ENCODE measurements at places on chromosomes 1 and 21.
A peak's percentile ranks its signal among the peaks of the same experiment; 100 is the strongest.

DNA sequence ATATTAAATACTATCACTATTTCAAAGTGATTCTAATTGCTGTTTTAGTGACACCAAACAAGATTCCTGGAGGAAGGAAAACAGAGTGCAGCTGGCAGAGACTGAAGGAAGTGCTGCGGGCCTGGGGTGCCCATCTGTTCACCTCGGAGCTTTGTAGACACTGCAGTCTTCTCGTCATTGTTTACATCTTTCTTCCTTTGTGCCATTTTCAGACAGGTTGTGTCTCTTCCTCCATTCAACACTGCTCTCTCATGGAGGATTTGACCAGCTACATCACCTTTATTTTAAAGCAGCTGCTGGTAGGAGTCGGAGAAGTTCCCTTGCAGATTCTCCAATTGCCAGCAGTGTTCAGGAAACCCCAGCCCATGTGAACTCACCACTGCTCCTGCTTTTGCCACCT is 37.3 kb downstream of the ABCA4 start:
- DNase-seq: no peak

- DNase-seq: no peak
Observed at GRCh38 chr1:6267686-6268322, 6.9 kb upstream of the GPR153 start.

DNA sequence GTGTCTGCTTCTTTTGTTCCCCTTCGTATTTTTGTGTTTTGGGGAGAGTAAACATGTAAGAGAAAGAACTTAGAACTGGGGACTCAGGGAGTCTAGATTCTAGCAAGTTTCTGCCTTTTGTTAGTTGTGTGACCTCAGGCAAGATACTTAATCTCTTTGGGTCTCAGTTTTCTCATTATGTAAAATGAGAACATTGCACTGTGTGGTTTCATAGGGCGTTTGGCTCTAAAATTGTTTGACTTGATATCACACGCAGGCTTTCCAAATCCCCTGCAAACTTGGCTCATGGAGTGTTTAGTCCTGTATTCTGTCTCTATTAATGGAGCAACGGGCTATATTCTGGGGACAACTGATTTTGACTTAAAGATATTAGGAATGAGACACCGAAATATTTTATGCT is 57.7 kb downstream of the NTNG1 start:
- peak; percentile 72 for DNase-seq

DNA sequence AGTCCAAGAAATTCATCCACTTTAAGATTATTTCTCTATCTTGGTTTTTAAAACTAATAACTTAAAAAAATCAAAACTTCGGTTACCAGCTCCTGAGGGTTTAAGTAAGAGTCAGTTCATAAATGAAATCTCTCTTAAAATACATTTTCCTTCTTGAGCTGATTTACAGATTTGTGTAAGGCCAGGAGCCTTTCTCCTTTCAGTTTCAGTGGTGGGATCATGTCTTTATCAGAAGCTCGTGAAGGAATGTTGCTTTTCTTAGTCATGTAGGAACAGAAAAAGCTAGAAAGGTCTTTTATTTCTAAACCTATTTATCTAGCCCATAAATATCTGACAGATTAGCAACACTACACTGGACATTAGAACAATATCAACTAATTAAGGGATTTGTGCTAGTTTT is 390.2 kb downstream of the GPATCH2 start:
- no peak for DNase-seq

DNA sequence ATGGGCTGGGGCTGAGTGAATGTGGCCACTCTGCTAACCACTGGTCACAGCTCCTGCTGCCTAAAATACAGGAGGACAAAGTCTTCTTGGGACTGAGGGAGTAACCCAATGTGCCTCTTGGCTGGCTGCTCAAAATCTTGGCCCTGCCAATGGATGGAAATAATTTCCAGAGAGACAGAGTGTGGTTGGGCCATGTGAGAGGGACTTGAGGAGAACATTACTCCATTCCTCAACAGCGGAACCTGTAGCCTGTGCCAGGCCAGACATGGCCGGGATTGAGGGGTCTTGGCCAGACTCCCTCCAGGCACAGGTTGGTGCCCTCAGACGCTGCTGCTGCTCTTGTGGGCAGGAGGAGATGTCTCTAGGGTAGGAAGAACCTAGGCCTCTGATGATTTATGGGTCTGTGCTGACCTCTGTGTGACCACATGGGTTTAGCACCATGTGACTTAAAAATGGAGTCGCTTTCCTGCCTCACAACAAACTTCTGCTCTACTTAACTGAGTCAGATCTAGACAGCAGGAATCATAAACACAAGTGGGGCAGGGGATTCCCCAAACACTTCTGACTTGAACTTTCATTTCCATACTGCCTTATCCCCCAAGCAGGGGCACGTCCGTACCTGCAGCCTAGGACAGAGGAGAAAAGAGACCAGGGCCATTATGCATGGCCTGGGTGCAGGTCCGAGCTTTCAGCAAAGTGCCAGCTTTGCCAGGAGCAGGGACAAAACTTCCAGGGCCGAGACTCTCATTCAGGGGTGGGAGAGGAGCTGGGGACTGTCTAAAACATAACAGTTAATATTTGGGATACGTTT is 79.2 kb downstream of the CD34 start:
- no peak for DNase-seq

DNA sequence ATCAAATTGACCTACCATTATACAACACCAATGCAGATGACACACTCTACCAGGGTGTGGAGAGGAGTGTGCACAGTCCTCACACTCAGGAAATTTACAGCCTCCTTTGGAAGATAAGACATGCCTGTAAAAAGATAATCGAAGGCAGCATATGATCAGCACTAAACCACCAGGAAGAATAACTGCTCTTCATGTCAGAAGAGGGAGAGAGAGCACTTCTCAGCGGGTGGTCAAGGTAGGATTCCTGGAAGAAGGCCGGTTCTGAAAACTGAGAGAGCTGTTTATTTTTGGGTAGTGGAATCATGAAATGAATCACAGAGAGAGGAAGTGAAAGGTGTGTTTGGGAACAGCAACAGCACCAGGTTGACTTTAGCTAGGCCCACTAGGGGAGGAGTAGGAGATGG is 14.0 kb upstream of the ZNF697 start:
- no peak for DNase-seq

DNA sequence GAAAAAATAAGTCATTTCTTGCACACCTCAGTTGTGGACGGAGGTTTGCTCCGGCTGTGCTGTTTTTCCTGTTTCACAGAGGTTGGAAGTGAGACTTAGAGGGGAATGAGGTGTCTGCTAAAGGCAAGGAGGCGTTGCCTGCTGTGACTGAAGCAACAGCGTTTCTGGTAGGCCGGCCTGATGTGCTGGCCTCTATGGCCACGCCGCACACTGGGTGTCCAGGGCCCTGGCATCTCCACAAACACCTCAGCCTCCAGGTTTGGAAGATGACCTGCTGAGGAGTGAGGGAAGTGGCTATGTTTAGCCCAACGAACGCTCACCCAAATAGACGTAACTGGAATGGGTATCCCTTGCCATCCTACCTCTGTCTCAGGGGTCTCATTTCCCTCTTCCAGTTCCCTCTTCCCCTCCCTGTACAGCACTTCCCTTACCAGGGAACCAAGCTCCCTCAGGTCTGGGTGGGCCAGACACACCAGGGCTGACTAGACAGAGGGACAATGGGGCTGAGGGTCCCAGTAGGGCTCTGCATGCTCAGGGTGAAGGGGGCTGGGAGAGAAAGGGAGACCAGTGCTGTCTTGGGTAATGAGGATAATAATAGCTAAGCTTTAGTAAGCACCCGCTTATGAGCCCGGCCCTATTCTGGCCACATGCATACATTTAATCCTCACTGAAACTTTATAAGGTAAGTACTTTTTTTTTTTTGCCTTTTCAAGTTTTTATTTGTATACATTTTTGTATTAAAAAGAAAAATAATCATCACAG is 11.9 kb downstream of the CACNA1S start:
- no peak for DNase-seq

DNA sequence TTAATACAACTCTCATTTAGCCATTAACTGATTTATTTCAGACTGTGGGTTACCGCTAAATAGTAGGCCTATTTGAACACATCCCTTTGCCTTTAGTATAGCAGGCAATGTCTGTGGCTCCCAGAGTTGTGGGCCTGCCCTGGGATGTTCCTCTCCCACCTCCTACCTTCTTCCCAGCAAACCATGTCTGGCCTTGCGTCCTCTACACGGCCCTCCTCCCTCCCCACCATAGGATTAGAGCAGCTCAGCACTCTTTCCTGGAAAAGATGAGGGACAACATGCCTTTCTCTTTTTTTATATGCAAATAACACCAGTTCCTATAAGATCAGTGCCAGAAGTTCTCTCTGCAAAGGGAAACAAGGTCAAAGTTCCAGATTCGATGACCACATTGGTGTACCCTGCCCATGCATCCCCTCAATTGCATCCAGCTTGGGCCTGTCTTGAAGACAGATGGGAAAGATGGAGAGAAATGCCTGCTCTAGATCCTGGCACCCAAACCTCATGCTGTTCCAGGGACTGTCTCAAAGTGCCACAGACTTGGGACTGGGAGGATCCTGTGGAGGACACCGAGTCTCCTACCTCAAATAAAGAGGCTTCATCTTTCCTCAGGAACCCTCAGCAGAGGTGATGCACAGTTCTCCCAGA is 57.2 kb downstream of the CD46 start:
- DNase-seq: no peak

DNA sequence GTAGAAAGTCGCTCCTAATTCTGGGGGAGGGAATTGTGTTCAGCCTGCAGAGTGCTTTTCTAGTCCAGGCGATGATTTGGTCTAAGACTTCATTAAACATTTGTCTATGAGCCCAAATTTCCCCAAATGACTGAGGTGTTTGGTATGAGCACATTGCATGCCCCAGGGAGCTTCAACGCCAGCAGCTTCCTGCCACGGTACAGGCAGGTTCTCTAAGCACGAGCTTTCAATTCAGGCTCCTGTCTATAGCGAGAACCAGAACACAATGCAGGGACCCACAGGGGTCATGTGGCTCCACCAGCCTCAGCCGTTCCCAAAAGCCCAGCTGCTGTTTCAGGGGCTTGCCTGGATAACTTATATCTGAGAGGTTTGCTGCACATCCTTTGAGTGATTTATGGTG is 34.1 kb upstream of the H6PD start:
- no peak for DNase-seq

GRCh38 chr1:110288111-110288510 is 51.1 kb upstream of the RBM15 start:
- no peak for DNase-seq

DNA sequence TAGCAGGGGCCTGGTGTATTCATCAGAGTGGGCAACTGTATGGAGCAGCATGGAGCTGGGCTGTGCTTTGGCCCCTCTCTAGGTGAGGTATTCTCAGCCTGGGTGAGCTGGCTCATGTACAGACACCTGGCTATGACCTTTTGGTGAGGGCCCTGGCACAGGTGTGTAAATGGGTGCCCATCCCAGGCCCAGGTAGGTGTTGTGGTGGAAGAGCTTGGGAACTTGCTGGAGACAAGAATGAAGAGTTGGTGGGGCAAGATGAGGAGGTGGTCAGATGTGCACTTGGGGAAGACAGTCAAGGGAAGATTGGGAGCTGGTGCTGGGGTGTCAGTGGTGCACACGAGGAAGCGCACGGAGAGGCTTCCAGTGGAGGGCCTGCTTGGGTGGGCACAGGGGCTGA is 95.5 kb downstream of the TRIM11 start:
- DNase-seq: no peak

DNA sequence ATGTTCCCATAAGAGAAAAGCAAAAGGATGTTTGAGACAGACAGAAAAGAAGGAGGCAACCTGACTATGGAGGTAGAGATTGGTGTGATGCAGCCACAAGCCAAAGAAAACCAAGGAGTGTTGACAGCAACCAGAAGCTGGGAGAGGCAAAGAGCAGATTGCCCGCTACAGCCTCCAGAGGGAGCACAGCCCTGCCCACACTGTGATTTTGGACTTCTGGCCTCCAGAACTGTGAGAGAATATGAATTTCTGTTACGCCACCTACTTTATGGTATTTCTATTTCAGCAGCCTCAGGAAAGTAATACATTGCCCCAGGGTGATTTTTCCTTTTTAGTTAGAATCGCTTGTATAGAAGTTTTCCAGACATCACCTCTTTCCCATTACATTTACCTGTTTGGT is 28.4 kb downstream of the SLAMF6 start:
- no peak for DNase-seq
